ENCODE measurements at places on chromosomes 5 and 9. TPM values are rescaled to one million over a fixed set of nuclear protein-coding genes. Genes with fewer than 3 reads are reported as not detected.

Gene FOXD1
- 6.7 TPM for polyA plus RNA-seq

Gene MED27
- 25.1 TPM for polyA plus RNA-seq

Gene PCDHA6
- not detected for polyA plus RNA-seq

Gene SPINK5
- polyA plus RNA-seq, result 0.69 TPM

Gene LAMC3
- polyA plus RNA-seq, result 1.1 TPM

Gene LIFR
- 2.4 TPM for polyA plus RNA-seq

Gene SLC1A3
- 19.9 TPM for polyA plus RNA-seq

Gene C5orf63
- polyA plus RNA-seq, result 7.3 TPM

Gene ARHGEF39
- 1.8 TPM for polyA plus RNA-seq

Gene PCDHB9
- 0.25 TPM for polyA plus RNA-seq

Gene FGF1
- polyA plus RNA-seq, result 19.8 TPM

Gene LCN1
- polyA plus RNA-seq, result not detected

GRCh38 chr5:72523960-72524582, 16.9 kb upstream of the ZNF366 start:
- DNase-seq, result no peak

DNA sequence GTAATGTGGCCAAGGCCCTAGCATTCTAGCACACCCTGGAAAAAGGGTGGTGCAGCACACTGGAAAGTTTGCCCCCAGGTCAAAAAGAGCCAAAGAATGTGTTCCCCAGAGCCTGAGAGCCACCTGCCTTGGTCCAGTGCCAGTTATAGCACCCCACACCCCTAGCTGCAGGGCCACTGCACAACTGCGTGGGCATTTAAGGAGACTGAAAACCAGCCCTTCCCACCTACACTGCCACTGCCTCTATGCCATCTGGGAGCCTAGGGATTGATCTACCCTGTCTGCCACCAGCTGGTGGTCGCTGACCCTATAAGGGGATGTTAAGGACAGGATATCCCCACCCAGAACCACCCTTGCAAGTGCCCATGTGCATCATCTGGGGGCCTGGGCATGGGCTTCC, 38.2 kb upstream of the PTPRD start:
- peak; percentile 38 for DNase-seq

- DNase-seq, result no peak
Measured at GRCh38 chr5:154793599-154794524, 38.7 kb downstream of the LARP1 start.

DNA sequence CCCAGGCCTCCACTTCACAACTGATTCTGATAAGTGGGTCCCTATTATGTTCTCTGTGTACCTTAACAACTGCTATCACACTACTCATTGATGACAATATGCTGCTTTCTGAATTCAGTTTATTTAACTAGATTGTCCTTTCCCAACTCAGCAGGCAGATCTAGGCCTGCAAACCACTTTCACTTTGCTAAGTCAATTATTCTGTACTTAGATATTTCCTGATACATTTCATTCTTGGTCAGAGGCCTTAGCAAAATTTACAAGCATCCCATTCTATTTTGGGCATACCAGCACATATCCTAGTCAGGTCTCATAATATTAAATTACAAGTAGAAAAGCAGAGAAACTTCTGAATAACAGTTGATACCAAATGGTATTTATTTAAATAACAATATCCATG, 235.7 kb upstream of the HAPLN1 start:
- no peak for DNase-seq

GRCh38 chr9:126612813-126613641, 701 bp upstream of the LMX1B start:
- no peak for DNase-seq

DNA sequence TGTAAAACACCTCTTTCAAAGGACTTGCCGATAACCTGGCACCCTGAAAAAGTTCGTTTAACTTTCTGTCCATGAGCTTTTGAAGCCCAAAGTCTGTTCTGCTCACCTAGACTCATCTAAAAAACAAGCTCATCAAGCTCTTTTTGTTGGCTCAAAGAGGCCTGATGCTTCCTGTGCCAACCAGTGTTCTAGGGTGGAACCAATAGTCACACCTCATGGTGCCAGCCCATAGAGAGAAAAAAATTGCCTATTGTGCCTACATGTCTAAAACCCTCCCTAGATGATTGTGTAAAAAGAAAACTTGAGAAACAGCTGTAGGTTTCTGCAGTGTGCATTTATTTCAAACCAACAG, 4.7 kb downstream of the SH3RF2 start:
- DNase-seq, result no peak

DNA sequence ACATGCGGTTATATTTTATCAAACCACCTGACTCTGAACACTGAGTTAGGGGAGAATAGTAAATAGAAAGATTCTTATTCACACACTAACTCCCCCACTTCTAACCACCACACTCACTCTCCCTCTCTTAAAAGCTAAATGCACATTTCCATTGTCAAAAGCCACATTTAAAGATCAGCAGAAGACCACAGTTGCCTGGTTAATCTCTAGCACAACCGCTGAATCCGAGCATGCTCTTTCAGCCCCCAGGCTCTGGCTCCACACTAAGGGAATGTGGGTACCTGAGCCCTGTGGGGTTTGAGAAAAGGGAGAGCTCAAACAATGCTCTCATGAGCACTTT, 35.7 kb downstream of the PFDN1 start:
- DNase-seq, result no peak

DNA sequence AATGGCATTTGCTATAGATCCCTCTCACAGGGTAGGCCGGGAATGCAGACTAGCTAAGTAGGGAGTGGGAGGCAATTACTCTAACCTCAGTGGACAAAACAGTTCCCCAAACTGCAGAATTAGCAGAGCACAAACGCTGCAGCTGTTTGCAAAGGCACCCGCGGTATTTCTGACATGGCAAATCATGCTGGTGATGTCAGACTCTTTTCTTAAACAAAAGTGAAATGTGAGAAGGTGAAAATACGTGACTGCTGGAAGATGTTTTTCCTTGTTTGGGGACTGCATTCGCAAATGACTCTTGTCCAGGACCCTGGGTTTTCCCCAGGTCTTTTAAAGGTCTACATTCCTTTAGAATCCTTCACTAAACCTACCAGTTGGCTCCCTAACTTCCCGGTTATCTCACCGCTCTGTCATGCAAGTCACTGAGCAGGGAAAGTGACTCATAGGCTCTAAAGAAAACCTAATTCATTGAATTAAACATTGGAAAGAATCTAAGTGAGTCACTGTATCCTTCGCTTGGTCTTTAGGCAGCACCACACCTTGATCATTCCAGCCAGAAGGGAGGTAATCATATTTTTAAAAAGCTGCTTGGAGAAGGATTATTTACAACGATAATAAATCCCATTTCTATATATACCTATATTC, 91.5 kb upstream of the DNAH5 start:
- DNase-seq, result no peak

- DNase-seq, result no peak
Measured at GRCh38 chr9:137728444-137729311, 109.9 kb downstream of the EHMT1 start.

DNA sequence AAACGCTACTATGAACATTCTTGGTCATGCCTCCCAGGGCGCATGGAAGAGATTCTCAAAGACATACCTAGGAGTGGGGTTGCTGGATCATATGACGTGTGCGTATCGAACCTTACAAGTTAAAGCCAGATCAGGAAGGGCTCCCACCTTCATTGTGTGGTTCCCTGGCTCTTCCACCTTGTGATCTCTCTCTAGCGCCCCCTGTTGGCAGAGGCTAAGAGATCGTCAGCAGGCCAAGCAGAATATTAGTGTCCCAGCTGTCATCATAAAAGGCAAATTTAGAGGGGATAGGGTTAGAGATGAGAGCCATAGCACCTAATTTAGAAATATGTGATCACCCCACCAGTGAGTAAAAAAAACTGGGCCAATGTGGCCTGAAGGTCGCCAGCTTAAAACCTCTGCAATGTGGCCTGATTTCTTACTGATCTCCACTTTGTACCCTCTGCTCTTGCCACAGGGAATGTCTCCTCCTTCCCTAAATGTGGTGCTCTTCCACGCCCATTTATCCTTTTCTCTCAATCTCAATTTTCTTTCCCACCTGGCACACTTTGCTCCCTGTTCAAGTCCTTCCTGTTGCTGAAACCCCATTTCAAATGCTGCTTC, 91.7 kb upstream of the SHB start:
- DNase-seq, result no peak

GRCh38 chr5:54756301-54756700, 229.1 kb downstream of the ESM1 start:
- DNase-seq, result no peak

- no peak for DNase-seq
Measured at GRCh38 chr9:98852961-98853360, 45.5 kb downstream of the GALNT12 start.

DNA sequence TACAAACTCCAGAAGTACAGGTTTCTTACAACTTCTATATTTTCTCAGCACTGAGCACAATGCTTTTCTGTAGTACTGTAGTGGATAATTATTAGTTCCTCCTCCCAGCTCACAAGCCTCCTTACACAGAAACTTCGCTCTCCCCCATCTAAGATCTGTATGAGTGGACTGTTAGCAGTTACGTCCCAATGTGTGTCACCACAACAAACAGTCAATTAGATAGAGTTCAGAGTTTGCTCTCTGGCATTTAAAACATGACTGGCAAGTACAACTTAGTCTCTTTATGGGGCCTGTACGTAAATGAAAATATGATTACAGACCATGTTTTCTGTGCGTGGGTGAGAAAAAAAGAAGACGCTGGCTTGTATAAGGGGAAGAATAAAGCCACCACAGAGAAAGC, 631.4 kb upstream of the DMAC1 start:
- no peak for DNase-seq

DNA sequence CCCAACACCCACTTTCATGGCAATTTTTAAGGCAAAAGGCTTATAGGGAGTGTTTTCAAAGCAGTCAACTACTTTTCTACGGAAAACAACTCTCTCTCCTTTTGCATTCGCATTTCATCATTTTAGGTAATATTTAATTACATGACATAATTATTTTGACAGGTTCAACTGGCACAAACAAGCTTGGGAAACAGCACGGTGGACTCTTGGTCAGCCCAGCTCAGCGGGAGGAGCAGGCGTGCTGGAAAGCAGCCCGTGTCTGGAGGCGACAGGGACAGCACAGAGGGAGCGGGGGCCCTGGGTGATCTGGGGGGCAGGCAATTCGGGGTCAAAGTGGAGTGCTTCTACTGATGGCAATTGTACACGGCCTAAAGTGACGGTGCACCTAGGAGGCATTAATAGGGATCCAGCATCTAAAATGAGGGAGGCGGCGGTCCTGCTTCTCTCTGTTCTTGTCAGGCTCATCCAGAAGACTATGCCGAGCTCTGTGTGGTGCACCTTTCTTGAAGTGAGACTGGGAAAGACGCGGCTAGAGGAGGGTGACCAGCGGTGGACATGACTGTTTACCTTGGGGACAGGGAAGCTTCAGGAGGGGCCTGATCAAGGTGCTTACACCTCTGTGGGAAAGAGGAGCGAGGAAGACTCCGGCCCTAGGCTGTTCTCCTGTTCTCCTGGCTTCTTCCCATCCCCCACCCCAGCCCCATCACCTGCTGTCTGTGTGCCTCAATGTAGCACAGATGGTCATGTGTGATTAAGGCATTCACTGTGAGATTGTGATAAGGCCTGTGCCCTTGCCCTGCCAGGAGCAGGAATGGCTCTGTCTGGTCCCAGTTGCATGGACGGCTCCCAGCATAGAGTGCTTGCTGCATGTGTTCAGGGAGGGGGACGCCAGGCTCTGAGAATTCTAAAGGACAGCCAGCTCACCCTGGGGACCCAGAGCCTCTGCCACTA, 3.4 kb downstream of the MYMK start:
- DNase-seq, result no peak

DNA sequence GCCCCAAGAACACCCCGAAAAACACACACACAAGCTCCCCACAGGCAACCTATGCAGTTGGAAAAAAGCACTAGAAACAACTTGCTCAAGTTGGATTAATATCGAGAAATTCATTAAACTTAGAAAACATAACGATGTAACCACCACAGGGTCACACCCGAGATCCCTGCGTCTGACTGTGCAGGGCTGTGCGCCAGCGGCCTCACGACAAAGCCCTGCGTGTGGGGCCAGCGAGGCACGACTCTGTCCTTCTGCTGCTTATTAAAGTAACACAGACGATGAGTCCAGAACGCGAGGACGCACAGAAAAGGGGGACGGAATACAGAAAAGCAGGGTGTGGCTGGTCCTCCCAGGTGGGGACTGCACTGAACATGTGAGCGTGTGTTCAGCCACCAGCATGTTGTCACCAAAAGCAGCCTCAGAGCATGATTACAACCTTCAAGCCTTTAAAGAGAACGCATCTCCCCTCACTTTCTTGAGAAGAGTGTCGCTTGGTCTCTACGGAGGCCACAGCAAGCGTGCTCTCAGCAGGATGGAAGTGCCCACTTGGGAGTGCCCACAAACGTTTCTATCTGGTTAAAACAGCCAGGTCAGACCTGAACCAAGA, 14.4 kb downstream of the SLC12A7 start:
- DNase-seq, result no peak

- no peak for DNase-seq
Measured at GRCh38 chr9:68933434-68934328, 80.2 kb downstream of the PRKACG start.

DNA sequence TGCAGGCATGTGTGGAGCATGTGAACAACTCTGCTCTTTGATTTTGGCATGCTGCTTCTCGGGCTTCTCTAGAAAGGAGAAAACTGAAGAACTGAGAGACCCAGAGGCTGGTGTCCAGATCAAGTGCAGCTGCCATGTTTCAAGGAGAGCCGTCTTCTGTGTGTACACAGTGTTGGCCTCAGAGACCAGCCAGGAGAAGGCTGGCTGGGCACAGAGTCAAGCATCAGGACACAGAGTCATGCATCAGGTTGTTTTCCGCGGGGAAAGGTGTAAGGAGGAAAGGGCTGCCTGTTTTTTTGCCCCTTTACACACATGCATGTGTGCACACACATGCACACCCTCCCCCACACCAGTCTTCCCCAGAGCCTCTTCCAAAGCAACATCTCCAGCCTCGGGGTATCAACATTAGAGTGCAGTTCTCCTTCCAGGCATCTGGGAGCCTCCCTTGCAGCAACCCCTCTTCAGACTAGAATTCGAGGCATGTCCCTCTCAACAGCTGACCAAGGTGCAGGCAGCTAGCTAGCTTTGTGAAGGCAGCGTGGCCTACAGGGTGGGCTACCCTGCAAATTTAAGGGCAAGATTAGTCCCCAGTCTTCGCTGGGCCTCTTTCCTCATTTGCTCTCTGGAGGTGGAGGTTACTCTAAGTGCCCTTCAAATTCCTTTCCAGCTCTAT, 180.9 kb downstream of the AOPEP start:
- no peak for DNase-seq

- DNase-seq, result peak; percentile 80
Measured at GRCh38 chr5:65809817-65810531, 88.0 kb downstream of the NLN start.

GRCh38 chr9:78253285-78253684, 17.4 kb downstream of the CEP78 start:
- no peak for DNase-seq

DNA sequence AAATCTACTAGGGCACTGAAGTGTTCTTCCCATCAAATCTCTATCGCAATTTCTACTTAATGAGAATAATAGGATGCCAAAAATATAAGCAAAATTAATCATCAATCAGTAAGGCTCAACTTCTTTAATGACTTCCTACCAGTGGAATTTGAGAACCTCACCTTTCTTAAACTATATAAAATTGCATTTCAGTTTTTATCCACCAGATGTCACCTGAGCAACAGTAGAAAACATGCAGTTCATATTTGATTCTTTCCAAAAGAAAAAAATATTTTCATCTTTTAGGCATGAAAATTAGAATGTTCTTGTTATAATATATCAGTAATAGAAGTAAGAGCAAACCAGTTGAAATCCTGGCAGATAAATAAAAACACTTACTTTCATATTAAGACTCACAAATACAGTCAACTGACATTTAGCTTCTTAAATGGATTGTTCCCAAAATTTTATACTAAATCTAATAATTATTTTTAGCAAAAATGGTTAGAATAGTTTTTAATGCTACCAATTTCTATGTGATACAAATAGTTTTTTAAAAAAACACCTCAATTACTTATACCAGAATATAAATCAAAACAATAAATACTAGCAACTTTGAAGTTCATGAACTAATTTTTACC, 13.4 kb upstream of the CCDC112 start:
- DNase-seq, result no peak

All from aorta (tissue), 5 donors.